Stimulated activated CD8-positive, alpha-beta memory T cell treated with anti-CD3 and anti-CD28 coated beads, Interleukin-4, amount 100 ng/mL, for 4 hours (primary cell): ENCODE measurements at places on chromosomes 1 and 21.

DNA sequence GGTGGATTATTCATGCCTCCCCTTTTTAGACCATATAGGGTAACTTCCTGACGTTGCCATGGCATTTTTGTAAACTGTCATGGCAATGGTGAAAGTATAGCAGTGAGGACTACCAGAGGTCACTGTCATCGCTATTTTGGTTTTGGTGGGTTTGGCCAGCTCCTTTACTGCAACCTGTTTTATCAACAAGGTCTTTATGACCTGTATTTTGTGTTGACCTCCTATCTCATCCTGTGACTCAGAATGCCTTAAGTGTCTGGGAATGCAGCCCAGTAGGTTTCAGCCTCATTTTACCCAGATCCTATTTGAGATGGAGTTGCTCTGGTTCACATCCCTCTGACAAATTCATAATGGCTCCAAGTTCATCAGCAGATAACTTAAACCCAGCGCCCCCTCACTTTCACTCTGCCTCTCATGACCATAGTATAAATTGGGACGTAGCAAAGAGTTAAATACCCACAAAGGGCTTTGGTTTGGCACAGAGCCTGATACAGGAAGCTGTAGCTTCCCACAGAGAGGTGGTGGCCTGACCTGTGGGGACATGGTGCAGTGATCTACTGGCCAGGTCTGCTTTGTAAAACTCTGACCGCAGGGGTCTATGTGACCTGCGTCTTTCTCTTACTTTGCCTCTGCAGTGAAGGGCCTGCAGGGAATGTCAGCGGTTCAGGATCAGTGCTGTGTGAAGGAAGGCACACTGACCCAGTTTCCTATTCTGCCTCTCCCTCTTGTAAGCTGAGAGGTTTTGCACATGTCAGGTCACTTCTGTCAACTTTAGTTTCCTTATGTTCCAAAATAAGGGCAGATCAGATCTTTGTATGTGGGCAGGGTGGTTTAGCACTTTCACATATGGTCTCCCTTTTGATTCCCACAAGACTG lies 78.1 kb upstream of the ZNF644 start:
- DNase-seq: no peak

DNA sequence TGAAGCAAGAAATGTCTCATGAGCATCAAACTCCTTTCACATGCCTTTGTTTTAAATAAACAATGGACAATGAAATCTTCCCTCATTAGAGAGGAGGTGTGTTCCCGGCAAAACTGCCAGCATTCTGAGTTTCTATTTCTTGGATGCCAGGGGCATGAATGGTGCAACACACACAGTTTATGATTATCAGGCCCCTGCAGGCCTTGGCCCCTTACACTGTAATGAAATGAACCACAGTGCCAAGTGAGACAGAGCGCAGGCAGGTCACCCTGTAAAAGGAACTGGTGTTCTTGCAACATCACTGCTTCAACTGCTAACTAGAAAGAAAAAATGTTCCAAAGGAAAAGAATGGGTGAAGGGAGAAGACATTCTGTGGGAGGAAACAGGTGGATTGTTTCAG lies 3.8 kb upstream of the PIGC start:
- DNase-seq: no peak

DNA sequence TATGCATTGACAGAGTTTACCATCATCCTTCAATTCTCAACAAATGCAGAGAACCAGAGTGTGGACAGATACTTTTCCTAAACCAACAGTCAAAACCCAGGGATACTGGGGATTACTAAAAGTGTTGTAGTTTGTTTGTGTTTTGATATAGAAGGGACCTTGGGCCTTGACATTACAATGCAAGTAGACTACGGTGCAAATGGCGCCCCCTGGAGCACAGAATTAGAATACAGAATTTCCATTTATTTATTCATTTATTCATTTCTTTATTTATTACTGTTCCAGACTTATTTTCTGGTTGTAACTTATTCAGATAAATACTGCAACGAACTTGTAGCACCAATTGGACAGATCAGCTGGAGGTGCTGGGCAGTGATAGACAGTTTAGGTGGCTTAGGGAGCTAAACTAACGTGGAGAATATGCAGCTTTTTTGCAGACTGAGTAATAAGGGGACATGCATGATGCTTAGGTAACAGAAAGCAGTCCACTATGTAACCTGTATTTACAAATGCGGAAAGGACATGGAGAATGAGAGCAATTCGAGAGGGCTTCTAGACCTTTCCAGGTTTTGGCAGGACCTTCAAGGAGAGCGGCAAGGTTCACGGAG lies 42.6 kb downstream of the KIRREL1 start:
- DNase-seq: no peak

- DNase-seq: no peak
Measured at GRCh38 chr1:94582565-94582964, 41.0 kb upstream of the F3 start.
